ENCODE measurements at places on chromosomes 5 and 9.

- DNase-seq, result no peak
Observed at GRCh38 chr5:83751201-83751600, 30.5 kb upstream of the HAPLN1 start.

DNA sequence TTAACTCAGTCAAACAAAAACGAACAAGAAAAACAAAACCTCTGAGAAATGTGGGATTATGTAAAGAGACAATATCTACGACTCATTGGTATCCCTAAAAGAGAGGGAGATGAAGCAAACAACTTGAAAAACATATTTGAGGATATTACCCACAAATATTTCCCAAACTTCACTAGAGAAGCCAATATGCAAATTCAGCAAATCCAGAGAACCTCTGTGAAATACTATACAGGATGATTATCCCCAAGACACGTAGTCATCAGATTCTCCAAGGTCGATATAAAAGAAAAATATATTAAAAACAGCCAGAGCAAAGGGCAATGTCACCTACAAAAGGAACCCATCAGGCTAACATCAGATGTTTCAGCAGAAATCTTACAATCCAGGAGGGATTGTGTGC, 226.1 kb downstream of the CDH12 start:
- no peak for DNase-seq

- no peak for DNase-seq
Observed at GRCh38 chr9:87610200-87611155, 112.8 kb downstream of the DAPK1 start.

GRCh38 chr5:55530669-55531068, 4.1 kb downstream of the PLPP1 start:
- DNase-seq, result no peak

DNA sequence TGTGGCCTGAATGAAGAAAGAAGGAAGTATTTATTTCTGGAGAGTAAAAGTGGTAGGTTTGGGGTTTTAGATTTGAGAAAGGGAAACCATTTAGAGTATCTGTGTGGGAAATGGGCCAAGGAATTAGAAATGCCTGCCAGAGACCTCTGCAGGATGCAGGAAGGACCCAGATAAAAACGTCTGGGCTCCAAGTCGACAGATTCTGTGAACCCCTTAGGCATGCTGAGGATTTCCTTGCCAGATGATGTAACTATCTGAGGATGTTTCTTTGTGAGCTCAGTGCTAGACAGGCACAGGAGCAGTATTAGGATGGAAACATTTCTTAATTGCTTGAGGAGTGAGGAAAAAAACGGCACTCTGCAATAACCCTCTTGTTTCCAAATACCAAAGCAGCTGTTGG, 251.8 kb upstream of the DMRT1 start:
- peak; percentile 30 for DNase-seq

Data from right hindlimb (tissue), 1 donor.